ENCODE measurements at places on chromosomes 4 and X.
A peak's percentile ranks its signal among the peaks of the same experiment; 100 is the strongest.

DNA sequence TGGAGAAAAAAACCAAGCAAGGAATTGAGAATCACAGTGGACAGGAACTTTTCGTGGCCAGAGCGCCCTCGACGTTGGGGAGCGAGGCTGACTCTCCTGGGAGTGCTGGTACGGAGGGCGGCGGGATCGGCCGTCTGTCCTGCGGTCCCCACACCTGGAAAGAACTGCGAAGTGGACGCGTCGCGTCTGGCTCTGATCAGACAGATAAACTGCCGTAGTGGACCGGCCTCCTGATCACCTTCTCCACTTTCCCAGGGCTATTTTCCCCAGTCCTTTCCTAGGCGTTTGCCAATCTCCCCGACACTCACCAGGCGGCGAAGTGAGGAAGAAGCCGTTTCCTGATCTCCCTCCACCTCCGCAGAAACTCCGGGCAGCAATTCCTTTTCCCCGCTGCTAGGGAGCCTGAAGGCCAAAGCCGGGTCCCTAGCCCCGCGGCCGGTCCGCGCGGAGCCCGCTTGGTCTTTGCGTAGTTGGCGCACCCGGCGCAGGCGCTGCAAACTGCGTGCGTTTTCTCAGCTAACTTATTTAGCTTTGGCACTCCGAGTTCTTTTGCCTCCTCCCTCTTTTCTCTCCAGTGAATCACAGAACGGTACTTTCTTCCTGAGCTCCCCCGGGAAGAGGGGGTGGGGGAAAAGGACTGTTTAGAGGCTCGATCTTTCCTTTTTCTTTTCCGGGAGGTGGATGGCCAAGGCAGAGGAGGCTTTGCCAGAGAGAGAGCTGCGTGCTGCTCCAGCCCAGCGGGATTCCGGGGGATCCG lies at the start of gene ARSJ:
ARSJ (minus strand) TSS at position 500 of the 757 bp plus-strand sequence. CDS start 813 bp downstream, outside the sequence.
- peak; percentile 9 for DNase-seq

DNA sequence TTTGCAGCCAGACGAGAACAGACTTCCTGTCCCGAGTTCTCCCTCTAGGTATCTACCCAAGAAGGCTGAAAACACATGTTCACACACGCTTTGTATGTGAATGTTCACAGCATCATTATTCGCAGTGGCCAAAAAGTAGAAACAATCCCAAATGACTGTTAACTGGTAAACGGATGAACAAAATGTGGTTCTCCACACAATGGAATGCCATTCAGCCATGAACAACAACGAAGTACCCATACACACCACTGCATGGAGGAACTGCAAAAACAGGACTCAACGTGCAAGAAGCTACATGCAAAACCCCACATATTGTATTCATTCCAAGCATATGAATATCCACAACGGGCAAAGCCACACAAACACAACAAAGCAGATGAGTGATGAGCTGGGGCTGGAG lies 45.0 kb downstream of the PDHA1 start:
- no peak for DNase-seq

DNA sequence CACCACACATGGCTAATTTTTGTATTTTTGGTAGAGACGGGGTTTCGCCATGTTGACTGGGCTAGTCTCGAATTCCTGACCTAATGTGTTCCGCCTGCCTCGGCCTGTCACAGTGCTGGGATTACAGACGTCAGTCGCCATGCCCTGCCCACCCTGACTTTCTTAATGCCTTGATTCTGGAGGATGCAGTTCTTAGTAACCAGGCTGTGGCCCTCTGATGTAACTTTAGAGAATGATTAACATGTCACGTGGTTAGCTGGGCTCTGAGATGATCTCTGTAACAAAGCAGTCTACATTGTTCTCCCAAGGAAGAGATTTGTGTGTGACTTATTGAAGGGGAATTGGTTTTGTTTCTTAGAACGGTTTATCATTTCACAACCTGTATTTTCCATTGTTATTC lies 30.6 kb downstream of the ANK2 start:
- DNase-seq: no peak

DNA sequence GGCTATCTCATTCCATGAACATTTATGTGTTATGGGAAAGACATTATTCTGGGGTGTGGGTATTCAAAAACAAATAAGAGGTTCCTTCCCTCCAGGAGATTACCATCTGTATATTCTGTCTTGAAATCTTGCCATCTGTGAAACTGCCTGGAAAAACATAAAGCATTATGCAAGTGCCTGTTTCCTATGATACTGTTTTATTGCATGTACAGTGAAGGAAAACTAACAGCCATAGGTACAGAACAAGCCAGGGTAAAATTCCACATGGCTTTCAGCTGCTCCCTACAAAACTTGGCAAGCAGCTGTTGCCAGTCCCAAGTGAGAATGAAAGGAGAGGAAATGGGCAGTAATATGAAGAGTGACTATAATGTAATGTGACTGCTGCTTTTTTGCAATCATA lies 136.0 kb downstream of the GUCY2F start:
- no peak for DNase-seq

DNA sequence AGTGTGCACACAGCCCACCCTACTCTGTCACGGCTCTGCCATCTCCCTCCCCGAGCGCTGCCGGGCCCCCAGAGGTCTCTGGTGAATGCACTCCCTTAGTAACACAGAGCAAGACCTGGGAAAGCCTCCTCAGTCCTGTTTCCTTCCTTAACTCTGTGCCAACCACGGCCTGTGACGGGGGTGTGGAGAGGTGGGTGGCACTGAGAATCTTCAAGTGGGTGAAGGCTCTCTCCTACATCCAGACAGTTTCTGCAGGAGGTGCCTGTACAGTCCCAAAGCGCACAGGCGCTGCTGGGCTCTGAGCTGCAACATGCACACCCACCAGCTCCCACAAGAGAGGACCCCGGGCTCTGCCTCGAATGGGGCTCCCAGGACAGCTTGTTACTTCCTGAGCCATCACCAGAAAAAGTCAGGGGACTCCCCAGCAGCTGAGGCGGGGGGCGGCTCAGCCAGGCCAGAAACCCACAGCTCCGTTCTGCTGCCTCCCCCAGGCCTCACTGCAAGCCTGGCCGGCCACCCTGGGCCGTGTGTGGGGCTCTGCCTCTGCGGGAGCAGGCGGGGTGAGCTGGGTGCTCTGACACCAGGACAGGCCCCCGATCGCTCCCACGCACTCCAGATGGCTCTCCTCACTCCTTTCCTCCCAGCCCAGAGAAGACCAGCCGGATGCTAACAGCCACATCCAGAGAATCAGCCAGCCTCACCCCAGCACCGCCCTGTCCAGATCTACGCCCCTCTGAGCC lies 29.7 kb downstream of the FAM53A start:
- no peak for DNase-seq

DNA sequence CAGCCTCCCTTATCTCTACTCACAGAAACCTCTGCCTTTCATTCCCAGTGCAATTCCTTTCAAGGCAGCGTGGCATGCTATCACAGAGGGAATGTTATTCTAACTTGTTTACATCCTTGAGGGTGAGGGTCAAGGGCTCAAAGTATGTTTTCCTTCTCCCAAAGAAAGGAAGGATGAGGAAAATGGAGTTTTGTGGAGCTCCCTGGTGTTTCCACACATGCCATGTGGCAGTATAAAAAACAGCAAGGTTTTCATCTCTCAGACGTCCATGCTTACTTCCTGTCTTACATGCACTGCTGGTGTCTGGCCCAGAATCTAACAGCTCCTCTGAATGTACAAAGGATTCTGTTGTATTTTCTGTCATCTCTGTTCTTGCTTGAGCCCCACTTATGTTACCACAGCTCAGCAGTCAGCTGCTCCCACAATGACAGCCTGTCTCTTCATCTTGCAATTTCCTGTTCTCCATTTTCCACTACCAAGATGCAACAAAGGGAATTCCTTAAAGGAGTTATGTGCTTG lies 128.0 kb downstream of the SNCA start:
- DNase-seq: peak; percentile 44

GRCh38 chr4:44257461-44257860 lies 191.1 kb downstream of the KCTD8 start:
- no peak for DNase-seq

DNA sequence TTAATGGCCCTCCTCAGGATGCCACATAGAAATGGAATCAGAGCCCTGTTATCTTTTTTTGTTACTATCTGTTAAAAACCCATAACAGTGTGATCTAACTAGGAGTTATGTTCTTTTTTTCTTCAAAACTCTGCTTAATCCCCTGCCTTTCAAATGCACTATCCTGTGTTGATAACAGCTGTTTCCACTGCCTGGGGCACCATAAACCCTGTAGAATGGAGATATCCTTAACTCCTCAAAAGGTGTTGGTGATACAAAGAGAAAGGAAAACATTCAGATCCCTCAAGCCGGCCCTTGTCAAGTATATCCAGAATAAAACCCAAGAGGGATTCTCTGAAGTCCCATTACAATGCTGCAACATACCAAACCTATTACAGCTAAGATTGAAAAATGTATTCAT lies 108.6 kb downstream of the ACTRT1 start:
- no peak for DNase-seq

GRCh38 chrX:132373610-132374009 lies 115.2 kb downstream of the MBNL3 start:
- DNase-seq: no peak

- DNase-seq: peak; percentile 69
Measured at GRCh38 chrX:103687696-103688201, 1.2 kb upstream of the MORF4L2 start.

DNA sequence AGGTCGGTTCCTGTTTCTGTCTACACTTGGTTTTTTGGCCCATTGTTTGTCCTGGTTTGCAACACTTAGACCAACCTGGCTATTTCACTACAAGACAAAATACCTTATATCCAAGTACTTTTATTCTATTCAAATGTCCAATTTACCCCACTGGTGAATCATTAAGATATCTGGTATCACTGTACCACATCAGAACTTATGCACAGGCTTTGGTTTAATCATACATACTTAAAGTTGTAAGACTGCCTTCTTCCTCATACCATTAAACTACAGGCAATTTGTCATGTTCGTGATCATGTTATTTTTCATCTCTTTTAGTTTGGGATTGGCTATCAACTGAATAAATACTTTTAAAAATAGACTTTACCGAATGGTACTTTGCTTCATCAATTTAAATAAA lies 53.0 kb upstream of the ATOH1 start:
- DNase-seq: no peak

DNA sequence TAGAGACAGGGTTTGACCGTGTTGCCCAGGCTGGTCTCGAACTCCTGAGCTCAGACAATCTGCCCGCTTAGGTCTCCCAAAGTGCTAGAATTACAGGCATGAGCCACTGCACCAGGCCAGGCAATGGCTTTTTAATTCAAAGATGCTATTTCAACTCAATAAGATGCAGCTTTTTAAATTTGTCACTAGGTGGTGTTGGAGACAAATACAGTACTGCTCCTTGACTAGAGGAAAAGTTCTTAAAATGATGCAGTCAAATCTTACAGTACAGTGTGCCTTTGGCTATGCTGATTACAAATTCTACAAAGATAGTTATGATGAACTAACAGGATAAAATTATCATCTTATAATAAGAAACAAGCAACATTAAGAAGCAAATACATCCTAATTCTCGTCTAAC lies 441.1 kb downstream of the KCNIP4 start:
- no peak for DNase-seq

DNA sequence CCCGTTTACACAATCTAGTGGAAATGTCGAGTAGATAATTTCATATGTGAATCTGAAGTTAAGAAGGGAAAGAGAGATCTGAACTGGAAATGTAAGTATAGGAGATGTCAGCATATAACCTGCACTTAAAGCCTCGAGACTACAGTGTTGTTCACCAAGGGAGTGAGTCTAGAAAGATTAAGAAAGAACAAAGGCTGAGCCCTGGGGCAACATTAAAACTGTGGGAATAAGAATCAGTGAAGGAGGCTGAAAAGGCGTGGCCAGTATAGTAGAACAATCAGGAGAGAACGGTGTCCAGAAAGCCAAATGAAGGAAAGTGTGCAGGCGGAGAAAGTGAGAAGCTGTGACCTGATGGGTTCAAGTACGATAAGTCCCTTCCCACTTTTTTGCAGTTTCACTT lies 118.8 kb upstream of the TENM3 start:
- no peak for DNase-seq

DNA sequence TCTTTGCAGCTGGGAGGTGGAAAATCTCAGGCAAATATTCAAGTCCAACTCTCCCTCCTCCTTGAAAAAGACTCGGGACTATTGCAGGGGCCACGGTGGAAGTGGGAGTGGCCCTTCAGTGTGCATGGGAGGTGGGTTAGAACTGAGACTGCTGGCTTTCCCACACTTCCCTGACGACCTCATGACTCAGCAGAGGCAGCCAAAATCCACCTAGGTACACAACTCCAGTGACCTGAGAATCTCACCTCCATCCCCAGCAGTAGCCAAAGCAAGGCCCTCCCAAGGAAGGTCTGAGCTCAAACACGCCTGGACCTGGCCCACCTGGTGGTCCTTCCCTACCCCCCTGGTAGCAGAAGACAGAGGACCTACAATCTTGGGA lies 6.2 kb upstream of the UGT2B17 start:
- DNase-seq: no peak

- DNase-seq: no peak
Measured at GRCh38 chrX:153955228-153955732, 10.8 kb upstream of the RENBP start.

DNA sequence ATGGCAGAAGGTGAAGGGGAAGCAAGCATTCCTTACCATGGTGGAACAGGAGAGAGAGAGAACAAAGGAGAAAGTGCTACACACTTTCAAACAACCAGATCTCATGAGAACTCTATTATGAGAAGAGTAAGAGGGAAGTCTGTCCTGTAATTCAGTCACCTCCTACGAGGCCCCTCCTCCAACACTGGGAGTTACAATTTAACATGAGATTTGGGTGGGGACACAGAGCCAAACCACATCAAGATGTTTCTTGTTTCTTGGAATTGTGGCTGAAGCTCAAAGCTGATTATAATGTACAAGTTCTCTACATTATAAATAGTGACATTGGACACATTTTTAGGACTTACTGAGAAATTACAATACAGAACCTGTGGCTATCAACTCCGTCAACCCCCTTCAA lies 29.5 kb upstream of the TAPT1 start:
- no peak for DNase-seq

All from suppressor macrophage treated with lipopolysaccharide for 4 hours (primary cell).